ENCODE measurements at places on chromosomes 1 and 21.

DNA sequence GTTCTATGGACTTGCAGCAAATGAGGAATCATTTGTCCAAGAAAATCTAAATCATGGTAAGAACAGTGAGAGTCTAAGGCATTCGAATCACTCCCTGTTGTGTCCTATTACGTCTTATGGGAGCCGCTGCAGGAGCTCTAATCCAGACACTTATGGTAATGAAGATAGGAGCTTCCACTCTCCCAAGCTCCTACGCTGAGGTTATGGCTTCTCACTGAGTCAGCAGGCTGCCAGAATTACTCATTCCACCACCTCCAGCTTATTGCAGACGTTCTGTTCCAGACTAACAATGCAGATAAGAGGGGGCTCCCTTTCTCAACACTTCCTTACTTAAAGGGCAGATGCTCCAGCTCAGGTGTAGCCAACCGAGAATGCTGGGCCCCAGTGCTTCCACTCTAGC is 212.6 kb downstream of the GREM2 start:
- DNase-seq = no peak

DNA sequence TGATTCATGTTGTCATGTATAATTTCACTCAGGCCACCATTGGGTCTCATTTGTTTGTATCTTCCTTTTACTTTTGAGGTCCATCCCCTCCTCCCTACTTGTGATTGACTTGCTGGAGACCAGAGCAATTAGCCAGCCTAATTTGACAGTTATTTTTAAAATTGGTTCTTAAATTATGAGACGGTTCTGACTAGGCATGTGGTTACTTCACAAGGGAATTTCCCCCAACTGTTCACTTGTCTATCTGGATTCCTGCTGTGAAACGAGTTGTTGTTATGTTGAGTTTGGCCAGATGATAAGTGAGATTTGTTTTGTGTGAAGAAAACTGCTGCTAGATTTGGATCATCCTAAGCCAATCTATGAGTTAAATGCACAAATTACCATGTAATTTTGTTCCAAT is 359.1 kb downstream of the BARHL2 start:
- no peak for DNase-seq

DNA sequence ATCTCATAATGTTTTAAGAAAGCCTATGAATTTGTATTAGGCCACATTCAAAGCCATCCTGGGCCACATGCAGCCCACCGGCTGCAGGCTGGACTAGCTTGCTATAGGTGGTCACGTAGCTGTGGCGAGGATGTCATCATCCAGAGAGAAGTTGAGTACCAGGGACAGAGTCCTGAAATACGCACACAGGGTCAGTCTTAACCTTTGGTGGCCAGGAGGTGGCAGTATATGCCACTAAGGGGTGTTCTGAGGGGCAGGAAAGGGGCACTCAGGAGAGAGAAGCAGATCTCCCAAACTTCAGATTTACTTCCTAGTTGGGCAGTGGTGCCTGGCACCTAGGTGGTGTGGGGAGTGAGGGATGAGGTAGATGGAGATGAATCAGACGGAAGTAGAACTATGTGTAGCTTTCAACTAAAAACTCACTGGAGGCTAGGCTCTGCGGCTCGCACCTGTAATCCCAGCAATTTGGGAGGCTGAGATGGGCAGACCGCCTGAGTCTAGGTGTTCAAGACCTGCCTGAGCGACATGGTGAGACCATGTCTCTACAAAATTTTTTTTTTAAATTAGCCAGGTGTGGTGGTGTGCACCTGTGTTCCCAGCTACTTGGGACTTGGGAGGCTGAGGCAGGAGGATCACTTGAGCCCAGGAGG is 16.3 kb upstream of the CDK18 start:
- peak; percentile 33 for DNase-seq

DNA sequence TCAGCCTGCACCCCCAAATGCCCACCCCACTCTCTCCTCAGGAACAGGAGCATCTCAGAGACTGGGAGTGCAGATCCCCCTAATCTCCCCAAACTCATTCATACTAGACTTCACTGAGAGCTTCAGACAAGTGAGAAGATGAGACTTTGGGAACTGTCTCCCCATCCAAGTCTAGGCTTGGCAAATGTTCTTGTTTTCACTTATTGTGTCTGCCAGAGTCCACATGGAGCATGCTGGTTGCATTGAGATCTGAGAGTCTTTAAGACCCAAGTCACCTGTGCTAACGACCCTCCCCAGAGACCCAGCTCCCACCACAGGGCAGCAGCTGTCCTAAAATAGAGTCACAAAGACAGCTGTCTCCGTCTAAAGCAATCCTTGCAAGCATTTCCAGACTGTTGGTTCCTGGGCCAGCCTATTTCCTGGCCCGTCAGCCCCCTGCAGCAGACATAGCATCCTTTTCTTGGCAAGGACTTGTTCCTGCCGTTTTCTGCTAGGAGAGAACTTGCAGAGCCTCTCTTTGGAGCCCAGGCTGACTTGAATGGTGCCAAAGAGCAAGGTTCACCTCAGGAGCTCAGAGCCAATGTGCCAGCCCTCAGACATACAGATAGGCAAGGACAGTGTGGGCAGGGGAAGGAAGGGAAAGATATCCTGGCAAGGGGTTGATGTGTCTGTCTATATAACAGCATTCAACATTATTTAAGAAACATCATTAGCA is 1.9 kb upstream of the CNTN2 start:
- DNase-seq = peak; percentile 43

DNA sequence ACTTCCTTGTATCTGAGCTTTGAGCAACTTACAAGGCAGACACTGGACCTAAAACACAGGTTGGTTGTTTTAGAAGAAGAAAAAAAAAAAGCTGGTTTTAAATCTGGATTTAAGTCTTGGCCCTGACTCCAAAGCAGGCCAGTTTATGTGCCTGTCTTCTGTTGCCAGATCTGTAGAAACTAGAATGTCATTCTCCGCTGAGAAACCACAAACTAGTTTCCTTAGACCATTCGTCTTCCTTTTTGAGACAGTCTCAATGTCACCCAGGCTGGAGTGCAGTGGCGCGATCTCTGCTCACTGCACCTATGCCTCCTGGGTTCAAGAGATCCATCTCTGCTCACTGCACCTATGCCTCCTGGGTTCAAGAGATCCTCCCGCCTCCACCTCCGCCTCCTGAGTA is 33.9 kb downstream of the APP start:
- no peak for DNase-seq

DNA sequence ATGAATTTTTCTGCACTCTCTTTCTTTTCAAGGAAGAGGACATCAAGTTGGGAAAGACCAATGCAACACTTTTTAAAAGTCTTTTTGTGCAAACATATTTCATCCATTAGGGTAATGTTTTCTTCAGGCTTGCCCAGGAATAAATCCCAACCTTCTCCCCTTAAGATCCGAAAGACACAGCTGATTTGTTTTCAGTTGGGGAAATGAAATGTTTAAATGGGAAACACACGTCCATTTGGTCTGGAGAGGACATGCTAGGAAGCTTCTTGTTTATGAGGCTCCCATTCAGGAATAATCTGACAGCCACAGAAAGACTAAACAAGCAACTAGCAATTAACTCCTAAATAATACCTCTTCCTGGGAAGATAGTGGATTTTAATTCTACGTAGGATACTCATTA is 91.9 kb downstream of the PRRX1 start:
- DNase-seq = no peak

- no peak for DNase-seq
Observed at GRCh38 chr1:66197120-66197519, 336.8 kb upstream of the SGIP1 start.

- no peak for DNase-seq
Observed at GRCh38 chr1:174999936-175000696, at the start of gene CACYBP. CACYBP (plus strand) TSS chr1:174999947; CDS start chr1:175000181, 234 bp downstream.

DNA sequence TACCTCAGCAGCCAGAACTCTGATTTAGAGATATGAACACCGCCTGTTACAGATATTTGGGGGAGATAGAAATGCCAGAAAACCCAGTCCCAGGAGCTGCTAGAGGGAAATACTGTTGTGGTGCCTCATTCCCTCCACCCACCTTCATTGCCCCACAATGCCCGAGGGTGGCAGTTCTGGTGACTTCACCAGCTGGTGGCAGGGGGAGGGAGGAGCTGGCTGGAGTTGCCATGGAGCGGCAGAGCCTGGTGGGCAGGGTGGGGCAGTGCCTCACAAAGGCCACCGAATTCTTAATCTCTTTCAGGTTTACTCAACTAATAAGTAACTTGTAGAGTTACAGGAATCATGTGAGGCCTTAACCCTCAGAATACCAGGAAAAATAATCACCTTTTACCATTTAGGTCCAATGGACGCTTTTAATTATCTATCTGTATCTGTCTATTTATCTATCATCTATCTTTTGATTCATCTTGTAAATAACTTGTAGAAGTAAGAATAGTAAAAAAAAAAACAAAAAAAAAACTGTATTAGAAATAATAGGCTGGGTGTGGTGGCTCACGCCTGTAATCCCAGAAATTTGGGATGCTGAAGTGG is 11.7 kb upstream of the S100A11 start:
- DNase-seq = peak; percentile 8

GRCh38 chr1:247402120-247402675 is 13.8 kb upstream of the NLRP3 start:
- DNase-seq = peak; percentile 44

GRCh38 chr1:185213091-185213490 is 56.1 kb downstream of the SWT1 start:
- DNase-seq = no peak

- DNase-seq = no peak
Observed at GRCh38 chr1:5578690-5579089, 413.5 kb downstream of the NPHP4 start.

DNA sequence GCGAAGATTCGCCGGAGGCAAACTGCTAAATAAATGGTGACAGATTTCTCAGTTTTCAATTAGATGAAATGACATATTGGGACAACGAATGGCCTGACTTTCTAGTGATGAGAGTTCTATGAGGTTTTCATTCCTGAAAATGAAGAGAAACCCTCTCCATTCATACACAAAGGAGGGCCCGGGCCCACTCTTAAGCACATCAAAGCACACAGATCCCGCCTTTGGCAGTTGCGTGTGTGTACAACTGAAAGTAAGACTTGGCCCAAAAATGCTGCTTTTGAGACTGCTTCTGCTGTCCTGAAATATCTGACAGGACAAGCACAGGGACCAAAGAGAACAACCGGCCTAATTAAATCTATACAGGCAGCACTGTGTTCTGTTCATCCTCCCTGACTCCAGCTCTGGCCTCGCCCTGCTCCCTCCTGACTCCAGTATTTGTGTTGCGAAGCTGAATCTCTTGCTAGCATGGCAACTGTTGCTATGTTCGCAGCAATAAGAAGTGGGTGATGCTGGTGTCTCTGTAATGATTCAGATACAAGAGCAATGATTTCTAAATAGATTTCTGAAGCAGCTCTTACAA is 7.4 kb downstream of the LRRC53 start:
- no peak for DNase-seq

DNA sequence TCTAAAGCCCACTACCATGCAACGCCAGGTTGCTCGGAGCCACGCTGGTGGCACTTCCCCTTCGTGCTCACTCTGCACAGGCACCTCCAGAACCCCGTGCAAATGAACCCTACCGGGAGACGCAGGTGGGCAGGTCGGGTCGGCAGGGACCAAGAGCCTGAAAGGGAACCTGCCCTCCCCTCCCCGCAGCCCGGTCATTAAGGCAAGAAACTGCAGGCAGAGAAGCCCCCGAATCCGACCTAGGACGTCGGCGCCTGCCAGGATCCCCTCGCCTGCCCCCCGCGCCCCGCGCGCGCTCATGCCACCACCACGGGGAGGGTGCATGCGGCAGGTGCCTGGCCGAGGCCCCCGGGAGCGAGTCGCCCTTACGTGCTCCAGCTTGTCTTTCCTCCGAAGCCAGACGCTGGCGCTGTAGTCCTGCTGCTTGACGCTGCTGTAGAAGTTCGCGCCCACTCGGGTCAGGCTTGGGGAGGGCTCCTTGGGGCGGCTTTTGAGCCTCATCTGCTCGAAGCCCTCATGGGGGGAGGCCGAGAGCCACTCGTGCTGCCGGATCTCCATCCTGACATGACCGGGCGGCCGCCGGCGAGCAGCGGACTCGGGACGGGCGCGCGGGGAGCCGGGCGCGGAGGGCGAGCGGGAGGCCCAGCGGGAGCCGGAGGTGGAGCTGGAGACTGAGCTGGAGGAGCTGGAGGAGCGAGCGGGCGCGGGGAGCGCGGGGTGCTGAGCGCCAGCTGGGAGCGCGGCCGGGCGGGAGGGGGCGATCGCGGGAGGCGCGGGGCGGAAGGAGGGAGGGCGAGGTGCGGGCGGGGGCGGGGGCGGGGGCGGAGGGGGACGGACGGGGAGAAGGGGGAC is 552 bp downstream of the PLD5 start:
- peak; percentile 62 for DNase-seq

GRCh38 chr1:109263234-109263596 is 13.9 kb downstream of the CELSR2 start:
- DNase-seq = no peak

GRCh38 chr1:207328004-207328403 is 6.5 kb downstream of the CD55 start:
- DNase-seq = no peak

- DNase-seq = no peak
Observed at GRCh38 chr1:185570962-185571361, 163.2 kb upstream of the HMCN1 start.

- DNase-seq = no peak
Observed at GRCh38 chr1:148158341-148159003, 6.4 kb upstream of the NBPF11 start.

GRCh38 chr1:184494929-184495328 is 108.1 kb downstream of the C1orf21 start:
- DNase-seq = no peak

GRCh38 chr21:43367296-43367695 is 59.6 kb downstream of the SIK1 start:
- peak; percentile 94 for DNase-seq

GRCh38 chr21:43318841-43319781 is 107.8 kb downstream of the SIK1 start:
- peak; percentile 67 for DNase-seq

DNA sequence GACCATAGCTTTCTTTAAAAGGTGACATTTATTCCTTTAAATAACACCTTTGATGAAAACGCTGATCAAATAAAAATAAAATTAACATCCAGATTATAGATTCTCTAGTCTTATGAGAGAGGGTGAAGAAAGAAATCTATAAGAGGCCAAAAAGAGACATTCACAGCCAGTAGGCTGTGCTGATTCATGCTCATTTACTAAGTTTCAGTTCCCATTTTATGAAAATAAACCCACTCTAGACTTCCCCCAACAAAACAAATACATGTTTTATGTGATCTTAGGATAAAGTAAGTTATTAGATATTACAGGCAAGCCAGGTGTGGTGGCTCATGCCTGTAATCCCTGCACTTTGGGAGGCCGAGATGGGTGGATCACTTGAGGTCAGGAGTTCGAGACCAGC is 21.1 kb downstream of the ESRRG start:
- DNase-seq = no peak
